Urinary bladder (tissue), 4 donors: ENCODE measurements at places on chromosomes 3 and 15.
A peak's percentile ranks its signal among the peaks of the same experiment; 100 is the strongest.

DNA sequence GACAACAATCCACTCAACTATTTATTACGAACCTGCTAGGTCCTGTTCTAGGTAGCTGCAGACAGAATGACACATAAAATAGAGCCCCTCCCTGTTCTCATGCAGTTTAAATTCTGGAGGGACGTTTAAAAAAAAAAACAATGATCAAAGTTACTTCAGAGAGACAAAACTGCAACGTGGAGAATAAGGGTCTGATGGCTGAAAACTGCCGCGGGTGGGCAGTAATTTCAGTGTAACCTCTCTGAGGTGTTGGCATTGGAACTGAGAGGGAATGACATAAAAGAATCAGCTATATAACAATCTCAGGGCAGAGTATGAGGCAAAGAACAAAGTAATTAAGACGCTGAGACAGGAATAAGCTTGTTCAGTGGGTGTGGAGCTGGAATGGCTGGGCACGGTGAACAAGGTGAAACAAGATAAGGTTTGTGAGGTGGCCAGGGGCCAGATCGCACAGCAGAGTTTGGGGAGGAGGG, 19.5 kb downstream of the TBL1XR1 start:
- DNase-seq, result no peak

DNA sequence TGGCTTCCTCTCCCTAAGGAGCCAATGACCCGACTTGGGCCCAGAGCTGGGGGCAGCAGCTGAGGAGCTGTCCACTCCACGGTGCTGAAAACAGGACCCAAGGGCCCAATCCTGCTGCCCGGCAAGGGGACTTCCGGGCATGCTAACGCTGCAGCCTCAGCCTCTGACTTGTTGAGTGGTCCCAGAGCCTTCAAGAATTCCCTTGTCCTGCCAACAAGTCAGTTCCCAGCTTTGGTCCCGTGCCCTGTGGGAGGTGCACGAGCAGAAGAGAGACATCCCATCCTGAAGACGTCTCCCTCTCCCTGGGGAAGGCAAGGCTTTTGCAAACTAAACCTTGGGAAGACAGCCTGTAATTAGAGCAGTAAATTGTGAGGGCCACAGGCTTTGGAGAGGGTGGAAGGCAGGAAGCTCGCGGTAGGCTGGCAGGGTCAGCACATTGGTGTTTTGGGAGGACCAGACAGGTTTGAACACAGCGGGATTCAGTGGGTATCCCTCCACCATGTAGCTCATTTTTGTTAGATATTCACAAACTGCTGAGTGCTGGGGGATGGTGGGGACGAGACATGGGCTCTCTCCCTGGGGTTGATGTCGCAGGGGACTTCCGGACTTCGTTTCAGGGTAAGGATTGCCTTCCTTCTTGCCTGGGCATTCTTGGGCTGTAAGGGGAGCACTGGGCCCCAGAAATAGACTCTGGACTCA, 29.8 kb upstream of the PRR23E start:
- DNase-seq, result no peak

- DNase-seq, result no peak
Measured at GRCh38 chr3:190116551-190117067, 4.1 kb downstream of the P3H2 start.

DNA sequence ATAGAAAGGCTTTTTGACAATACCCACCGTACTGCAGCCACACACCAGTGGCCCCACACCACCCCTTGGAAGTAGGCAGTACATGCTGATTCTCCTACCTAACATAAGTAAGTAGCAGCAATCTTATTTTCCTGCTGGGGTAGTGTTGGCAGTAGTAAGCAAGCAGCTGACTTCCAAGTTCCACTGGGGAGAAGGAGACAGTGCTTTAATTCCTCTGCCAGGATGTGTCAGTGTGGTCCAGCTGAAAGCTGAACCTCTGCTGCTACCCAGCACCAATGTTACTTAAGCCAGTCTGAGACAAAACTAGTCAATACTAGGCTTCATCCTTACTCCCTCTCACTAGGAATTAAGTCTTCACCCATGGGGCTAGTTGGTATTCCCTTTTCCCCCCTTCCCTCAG, 74.7 kb downstream of the DZIP3 start:
- no peak for DNase-seq

DNA sequence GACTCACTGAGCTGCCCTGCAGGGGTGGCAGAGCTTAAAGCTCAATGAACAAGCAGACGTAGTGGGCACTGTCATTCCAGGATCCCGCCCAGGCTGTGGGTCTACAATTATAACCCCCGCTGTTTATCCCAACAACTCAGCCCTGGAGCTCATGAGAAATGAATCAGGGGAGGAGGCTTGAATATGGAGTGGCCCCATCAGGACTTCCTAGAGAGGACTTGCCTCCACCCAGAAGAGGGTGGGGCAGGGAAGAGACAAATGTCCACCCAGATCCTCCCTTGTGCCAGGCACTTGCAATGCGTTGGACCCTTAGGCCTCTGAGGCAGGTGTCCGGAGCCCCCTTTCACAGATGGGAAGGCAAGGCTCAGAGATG, 33.0 kb downstream of the SLC6A20 start:
- DNase-seq, result no peak

DNA sequence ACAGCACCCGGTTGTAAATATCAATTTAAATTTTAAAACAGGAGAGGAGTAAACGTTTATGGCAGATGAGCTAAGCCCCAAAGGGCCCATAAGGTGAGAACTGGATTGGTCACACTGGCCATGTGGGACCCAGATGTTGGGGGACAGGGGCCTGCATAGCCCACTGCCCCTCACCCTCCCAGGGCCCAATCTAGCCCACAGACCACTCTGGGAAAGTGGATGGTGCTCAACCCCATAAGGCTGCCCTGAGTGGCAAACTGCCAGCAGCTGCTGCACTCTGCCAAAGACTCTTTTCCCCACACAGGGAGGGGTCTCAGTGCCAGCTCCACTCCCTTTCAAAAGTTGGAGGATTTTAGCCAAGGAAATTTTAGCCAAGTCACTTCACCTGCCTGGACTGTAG, 42.5 kb downstream of the CCDC12 start:
- DNase-seq, result no peak

DNA sequence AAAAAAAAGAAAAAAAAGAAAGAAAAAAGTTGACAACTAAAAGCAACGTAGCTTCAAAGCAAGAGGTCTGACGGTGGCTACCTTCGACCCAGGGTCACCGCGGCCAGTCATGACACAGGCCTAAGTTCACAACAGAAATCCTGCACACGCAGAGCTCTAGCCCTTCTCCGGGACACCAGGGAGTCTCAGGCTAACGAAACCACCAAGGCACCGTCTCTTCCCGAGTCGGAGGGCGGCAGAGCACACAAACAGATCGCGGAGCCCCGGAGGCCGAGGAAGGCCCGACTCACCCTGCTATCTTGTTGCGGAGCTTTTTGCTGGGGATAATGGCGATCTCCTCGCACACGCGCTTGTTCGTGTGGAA, 584 bp downstream of the RPS17 start:
- no peak for DNase-seq

GRCh38 chr15:31360843-31361763, 34.5 kb downstream of the KLF13 start:
- DNase-seq, result no peak

- no peak for DNase-seq
Measured at GRCh38 chr15:69973880-69974279, 123.8 kb downstream of the TLE3 start.

GRCh38 chr3:182258538-182259177, 534.6 kb upstream of the ATP11B start:
- peak; percentile 43 for DNase-seq
